Endothelial cell (in vitro differentiated cells): ENCODE measurements at places on chromosomes 12 and 14.

- peak; percentile 33 for DNase-seq
These were observed 895 bp downstream of the SLC7A8 start for GRCh38 chr14:23182372-23183157.

DNA sequence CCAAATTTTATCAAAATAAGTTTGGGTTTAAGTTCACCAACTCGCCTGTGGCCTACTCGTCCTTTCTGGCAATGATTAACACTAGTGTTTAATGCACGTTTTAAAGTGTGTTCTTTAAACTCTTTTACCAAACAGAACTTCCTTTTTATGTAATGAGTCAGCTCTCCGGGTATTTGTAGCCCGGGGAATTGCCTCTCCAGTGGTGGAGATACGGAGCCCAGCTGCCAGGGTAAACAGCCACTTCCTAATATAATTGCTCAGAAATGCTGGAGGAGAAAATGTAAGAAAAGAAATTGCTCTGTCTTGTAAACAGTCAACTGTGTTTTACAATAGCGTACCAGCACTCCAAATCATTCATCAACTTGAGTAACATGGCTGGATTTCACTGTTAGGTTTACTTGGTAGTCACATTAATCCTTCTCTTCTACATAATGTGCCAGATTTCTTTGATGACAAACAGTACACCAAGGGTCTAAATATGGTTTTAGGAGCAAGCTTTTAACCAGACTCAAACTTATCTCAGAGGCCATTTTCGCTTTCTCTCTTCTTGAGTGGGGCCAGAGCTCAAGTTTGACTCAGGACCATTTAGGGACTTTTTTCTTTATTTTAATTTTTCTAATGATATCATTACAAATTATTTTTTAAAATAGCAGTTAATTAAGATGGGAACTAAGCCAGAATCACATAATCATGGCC, 101.2 kb upstream of the SLC38A2 start:
- no peak for DNase-seq

- DNase-seq = no peak
These were observed 20.5 kb downstream of the ZDHHC22 start for GRCh38 chr14:77120771-77121743.

- DNase-seq = no peak
These were observed 44.6 kb downstream of the CACNA2D4 start for GRCh38 chr12:1873531-1874510.
